Activated CD8-positive, alpha-beta memory T cell treated with anti-CD3 and anti-CD28 coated beads, Interleukin-2, amount 10 ng/mL, durations not matched to agents 7 days and 5 days (primary cell): ENCODE measurements at places on chromosomes 1 and 21. TPM values are rescaled to one million over a fixed set of nuclear protein-coding genes. Genes with fewer than 3 reads are reported as not detected.

DNA sequence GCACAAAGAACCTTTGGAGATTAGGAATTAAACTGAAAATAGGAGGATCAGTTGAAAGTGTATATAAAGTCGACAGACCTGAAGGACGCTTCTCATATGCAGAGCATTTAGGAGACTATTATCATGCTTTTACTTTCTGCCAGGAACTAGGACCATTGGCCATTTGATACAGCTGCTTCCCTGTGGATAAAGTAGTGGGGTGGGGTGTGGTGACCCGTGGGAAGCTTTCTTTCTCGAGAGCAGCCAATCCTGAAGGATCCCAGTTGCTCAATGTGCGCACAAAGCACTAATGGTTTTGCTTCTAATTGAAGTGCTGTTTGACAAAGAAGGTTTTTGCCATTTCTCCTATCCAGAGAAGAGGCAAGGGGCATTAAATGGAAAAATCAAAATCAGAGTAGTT lies 14.9 kb upstream of the CD55 start:
- peaks cover 13% of the 10 kb centered on the region for H3K4me1 ChIP-seq
- no peaks in the 10 kb centered on the region for H3K36me3 ChIP-seq
- H3K27me3 ChIP-seq = no peaks in the 10 kb centered on the region
- no peak for DNase-seq

The GNAT2 gene
- not detected for total RNA-seq

The SEC16B gene
- not detected for total RNA-seq

DNA sequence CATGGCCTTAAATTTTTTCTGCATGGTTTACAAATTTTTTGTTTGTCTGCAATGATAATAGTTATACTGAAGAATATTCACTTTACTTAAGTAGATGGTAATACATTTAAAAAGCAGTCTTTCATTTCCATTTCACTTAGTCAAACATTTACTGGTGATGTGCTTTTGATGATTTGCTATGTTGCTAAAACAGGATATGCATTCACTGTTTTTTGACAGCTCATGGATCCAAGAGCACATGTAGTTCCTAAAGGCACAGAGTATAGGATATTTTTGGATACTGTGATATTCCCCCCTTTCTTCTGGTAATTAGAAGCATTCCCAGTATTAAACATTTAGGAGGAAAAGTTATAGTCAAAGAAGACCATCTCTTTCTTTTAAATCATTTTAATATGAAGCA lies 45.9 kb downstream of the RAP1A start:
- H3K27me3 ChIP-seq = no peaks in the 10 kb centered on the region
- H3K4me3 ChIP-seq = no peak overlapping the region
- H3K4me1 ChIP-seq = peaks cover 55% of the 10 kb centered on the region

The PCP4L1 gene
- total RNA-seq = not detected

The PDC gene
- total RNA-seq = not detected

- peaks cover 6% of the 10 kb centered on the region for H3K4me1 ChIP-seq
- peaks cover 2% of the 10 kb centered on the region for H3K27me3 ChIP-seq
- peaks cover 16% of the 10 kb centered on the region for H3K36me3 ChIP-seq
- DNase-seq = peak; percentile 23
- no peak overlapping the region for H3K27ac ChIP-seq
Observed at GRCh38 chr21:44391345-44392091, 38.1 kb downstream of the TRPM2 start.

GRCh38 chr21:34812504-34813265 lies 143.9 kb downstream of the CLIC6 start:
- H3K4me1 ChIP-seq = peaks cover 46% of the 10 kb centered on the region
- H3K4me3 ChIP-seq = no peak overlapping the region
- H3K36me3 ChIP-seq = peaks cover 23% of the 10 kb centered on the region
- H3K27ac ChIP-seq = no peak overlapping the region
- DNase-seq = no peak
- no peaks in the 10 kb centered on the region for H3K27me3 ChIP-seq

GRCh38 chr1:24715658-24716057 lies 29.6 kb upstream of the CLIC4 start:
- no peaks in the 10 kb centered on the region for H3K36me3 ChIP-seq
- no peaks in the 10 kb centered on the region for H3K27me3 ChIP-seq
- no peak overlapping the region for H3K27ac ChIP-seq
- no peak for DNase-seq

The VASH2 gene
- total RNA-seq = 0.79 TPM

The NHLH1 gene
- 0.35 TPM for total RNA-seq

GRCh38 chr1:157995583-157996169 lies 2.2 kb downstream of the KIRREL1 start:
- H3K27me3 ChIP-seq = peaks cover 45% of the 10 kb centered on the region
- H3K4me1 ChIP-seq = no peaks in the 10 kb centered on the region
- no peak overlapping the region for H3K4me3 ChIP-seq

The AURKAIP1 gene
- total RNA-seq = 139 TPM

GRCh38 chr21:41322496-41323382 lies 6.1 kb downstream of the FAM3B start:
- H3K4me1 ChIP-seq = peaks cover 6% of the 10 kb centered on the region
- peaks cover 29% of the 10 kb centered on the region for H3K27me3 ChIP-seq
- H3K36me3 ChIP-seq = no peaks in the 10 kb centered on the region
- no peak overlapping the region for H3K4me3 ChIP-seq

- peaks cover 71% of the 10 kb centered on the region for H3K4me1 ChIP-seq
- no peak for DNase-seq
- H3K27me3 ChIP-seq = no peaks in the 10 kb centered on the region
- H3K36me3 ChIP-seq = peaks cover 17% of the 10 kb centered on the region
Observed at GRCh38 chr1:15953791-15954241, 22.1 kb downstream of the ZBTB17 start.

GRCh38 chr21:37415939-37416338 lies 49.4 kb downstream of the DYRK1A start:
- H3K36me3 ChIP-seq = peaks cover 16% of the 10 kb centered on the region
- H3K27me3 ChIP-seq = no peaks in the 10 kb centered on the region
- H3K4me3 ChIP-seq = no peak overlapping the region
- peak overlapping the region; percentile 47 for H3K27ac ChIP-seq

- no peak overlapping the region for H3K4me3 ChIP-seq
- no peaks in the 10 kb centered on the region for H3K36me3 ChIP-seq
- DNase-seq = no peak
- H3K4me1 ChIP-seq = peaks cover 6% of the 10 kb centered on the region
Observed at GRCh38 chr1:211553549-211553948, 25.4 kb downstream of the SLC30A1 start.

The RAD54L gene
- total RNA-seq = 57.2 TPM

DNA sequence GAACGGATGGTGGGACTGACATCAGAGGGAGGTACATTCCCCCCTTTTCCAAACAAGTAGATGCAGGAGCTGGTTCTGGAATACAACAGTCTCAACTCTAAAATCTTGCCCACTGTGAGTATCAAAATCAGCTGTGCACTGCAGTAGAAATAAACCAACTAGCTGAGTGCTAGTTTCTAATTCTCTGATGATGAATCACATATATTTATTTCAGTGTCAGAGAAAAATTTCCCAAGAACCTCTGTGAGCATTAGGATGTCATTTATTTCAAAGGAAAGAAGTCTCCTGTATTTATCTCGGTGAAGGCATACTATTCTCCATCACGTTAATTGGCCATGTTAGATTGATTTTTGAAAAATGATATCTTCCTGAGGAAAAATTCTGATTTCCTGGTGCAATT lies 67.1 kb downstream of the LHX9 start:
- H3K27ac ChIP-seq = no peak overlapping the region
- no peaks in the 10 kb centered on the region for H3K4me1 ChIP-seq
- DNase-seq = no peak
- H3K36me3 ChIP-seq = no peaks in the 10 kb centered on the region
- H3K4me3 ChIP-seq = no peak overlapping the region

DNA sequence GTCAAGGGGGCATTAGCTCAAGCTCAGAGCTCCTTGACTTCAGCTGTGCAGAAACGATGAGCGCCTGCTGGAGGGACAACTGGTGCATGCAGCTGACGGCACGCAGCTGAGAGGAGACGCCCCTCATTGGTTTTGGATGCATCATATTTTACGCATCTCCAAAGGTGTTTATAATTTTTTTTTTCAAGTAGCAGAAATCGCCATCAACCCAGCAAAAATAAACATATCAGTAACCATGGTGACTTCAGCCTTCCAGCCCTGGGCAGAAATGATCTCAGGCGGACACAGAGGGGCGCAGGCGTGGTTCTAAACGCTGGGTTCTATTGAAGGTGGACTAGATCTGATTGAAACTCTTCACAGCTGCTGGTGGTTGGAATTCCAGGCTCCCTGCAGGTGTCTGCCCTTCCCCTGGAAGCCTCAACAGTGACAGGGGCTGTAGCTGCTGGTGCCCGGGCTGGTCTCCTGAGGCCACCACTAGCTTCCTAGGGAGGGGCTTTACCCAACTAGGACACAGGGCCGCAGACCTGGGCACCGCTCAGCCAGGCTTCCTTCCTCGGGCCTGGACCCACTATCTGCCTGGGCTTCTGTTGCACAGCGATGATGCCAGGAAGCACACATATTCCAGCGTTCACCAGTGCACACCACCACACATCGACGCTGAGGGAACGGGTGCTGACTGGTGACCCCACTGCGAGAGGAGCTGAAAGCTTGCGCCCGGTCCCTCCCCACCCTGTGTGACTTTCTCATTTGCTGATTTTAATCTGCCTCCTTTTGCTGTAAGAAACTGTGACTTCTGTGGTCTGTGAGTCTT lies 63.7 kb upstream of the ABCG1 start:
- no peak for DNase-seq
- H3K27me3 ChIP-seq = peaks cover 17% of the 10 kb centered on the region
- H3K4me3 ChIP-seq = no peak overlapping the region
- no peaks in the 10 kb centered on the region for H3K4me1 ChIP-seq
- no peak overlapping the region for H3K27ac ChIP-seq

DNA sequence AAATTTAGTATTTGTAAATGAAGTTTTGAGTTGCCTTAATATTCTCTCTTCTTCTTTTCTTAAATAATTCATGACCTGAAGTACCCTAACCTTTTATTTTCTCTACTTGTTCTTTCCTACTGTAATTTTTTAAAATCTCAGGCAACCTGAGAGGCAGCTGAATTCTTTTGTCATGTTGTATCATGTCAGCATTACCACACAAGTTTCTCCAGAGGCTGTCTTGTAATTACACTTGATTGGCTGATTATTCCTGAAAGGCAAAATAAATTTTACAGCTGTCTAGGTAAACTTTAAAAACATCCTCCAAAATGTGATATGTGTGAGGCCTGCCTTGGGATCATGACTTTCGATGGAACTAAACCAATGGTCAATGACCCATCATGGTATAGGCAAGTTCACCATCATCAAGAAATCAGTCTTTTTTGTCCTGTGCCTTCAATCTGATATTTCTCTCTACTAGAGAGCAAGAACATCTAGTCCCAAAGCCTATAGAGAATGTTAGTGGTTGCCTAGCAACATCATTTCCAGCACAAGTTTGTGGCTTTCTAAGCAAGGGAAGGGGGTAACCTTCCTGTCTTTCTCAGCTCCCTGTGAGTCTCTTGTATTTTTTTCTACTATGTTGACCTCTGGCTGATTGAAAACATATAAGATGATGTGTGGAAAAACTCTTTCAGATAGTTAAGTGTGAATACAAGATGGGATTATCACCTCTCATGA lies 115.5 kb downstream of the GABPA start:
- peaks cover 6% of the 10 kb centered on the region for H3K4me1 ChIP-seq
- H3K36me3 ChIP-seq = no peaks in the 10 kb centered on the region
- no peak overlapping the region for H3K27ac ChIP-seq
- DNase-seq = no peak
- H3K27me3 ChIP-seq = peaks cover 11% of the 10 kb centered on the region

The TNFRSF8 gene
- total RNA-seq = 3.8 TPM

The NCAM2 gene
- not detected for total RNA-seq

DNA sequence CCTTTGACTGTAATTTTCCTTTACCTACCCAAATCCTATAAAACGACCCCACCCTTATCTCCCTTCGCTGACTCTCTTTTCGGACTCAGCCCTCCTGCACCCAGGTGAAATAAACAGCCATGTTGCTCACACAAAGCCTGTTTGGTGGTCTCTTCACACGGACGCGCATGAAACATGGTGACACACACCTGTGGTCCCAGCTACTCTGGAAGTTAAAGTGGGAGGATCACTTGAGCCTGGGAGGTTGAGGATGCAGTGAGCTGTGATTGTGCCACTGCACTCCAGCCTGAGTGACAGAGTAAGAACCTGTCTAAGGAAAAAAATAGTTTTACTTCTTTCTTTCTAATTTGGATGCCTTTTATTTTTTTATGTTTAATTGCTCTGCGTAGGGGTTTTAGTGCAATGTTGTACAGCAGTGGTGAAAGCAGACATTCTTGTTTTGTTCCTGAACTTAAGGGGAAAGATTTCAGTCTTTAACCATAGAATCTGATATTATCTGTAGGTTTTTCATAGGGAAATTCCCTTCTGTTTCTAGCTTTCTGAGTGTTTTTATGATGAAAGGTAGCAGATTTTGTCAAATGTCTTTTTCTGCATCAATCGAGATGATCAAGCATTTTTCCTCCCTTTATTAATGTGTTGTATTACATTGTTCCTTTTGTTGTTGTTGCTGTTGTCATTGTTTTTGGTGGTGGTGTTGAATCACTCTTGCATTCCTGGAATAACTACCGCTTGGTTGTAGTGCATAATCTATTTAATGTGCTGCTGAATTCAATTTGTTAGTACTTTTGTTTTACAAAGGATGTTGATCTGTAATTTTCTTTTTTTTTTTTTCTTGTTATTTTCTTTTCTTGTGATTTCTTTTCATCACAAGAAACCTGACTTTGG lies 497.4 kb downstream of the DISC1 start:
- H3K27ac ChIP-seq = no peak overlapping the region
- DNase-seq = no peak
- no peak overlapping the region for H3K4me3 ChIP-seq
- H3K27me3 ChIP-seq = peaks cover 28% of the 10 kb centered on the region

The COL8A2 gene
- total RNA-seq = not detected

DNA sequence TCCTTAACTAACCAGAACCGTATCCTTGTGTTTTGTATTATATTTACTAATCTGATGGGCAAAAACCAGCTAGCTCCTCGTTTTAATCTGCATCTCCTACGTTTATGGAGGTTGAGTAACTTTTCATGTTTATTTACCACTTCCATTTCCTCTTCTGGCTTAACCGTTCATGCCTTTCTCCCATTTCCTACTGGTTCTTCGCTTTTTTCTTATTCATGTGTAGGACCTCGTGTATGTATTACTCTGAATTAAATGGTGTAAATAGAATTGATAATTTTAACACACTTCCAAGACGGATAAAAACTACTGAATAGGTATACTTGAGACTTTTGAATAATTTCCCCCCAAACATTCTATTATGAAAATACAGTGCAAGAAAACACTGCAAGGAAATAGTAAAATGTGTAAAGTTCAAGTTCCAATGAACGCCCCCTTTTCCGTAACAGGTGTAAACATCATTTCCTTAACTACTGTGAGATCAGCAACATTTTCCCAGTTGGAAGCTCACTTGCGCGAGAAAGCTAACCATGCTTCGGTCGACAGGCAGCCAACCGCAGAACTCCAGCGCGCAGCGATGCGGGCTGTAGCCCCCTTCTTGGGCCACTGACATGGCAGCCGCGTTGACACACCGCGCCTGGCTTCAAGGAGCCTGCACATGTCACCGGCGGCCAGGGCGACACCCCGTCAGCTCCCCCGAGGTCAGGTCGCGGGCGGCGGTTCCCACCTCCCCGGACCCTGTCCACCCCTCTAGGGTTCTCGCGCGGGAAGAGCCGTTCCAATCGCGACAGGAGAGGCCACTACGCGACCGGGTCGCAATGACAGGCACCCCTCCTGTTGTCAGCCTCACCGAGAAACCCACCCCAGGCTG lies 816 bp downstream of the EDEM3 start:
- peak overlapping the region; percentile 85 for H3K27ac ChIP-seq
- DNase-seq = peak; percentile 66
- peaks cover 36% of the 10 kb centered on the region for H3K4me1 ChIP-seq
- H3K4me3 ChIP-seq = peak overlapping the region; percentile 95
- H3K36me3 ChIP-seq = peaks cover 3% of the 10 kb centered on the region
- no peaks in the 10 kb centered on the region for H3K27me3 ChIP-seq
